ENCODE measurements at places on chromosomes 6 and 20.

GRCh38 chr20:16556301-16556700 lies 16.9 kb downstream of the KIF16B start:
- DNase-seq, result no peak

- DNase-seq, result no peak
Observed at GRCh38 chr20:60953321-60953720, 298.7 kb upstream of the CDH4 start.

- no peak for DNase-seq
Observed at GRCh38 chr6:47126647-47127391, 84.7 kb upstream of the ADGRF1 start.

GRCh38 chr20:61764471-61765025 lies 301.1 kb downstream of the TAF4 start:
- DNase-seq, result no peak

- DNase-seq, result no peak
Observed at GRCh38 chr20:44888226-44889103, 3.0 kb downstream of the YWHAB start.

- DNase-seq, result no peak
Observed at GRCh38 chr20:22653658-22654642, 69.6 kb upstream of the FOXA2 start.

DNA sequence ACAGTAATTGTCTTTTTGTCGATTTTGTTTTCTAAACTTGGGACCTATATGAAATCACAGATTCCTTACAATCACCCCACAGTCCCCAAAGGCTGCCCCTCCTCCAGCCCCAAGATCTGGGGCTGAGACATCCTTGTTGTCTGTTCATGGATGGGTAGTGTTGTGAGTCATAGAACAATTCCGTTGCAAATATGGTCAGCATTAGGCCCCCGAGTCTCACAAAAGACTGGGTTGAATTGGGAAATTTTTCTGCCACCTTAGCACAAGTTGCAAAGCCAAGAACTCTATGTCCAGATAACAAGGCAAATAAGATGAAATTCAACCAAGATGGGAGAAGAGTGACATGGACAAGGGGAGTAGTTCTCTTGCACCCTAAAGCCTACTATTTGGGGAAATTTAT lies 10.5 kb upstream of the TAB2 start:
- DNase-seq, result no peak

- DNase-seq, result no peak
Observed at GRCh38 chr20:14341801-14342200, 4.4 kb upstream of the FLRT3 start.

DNA sequence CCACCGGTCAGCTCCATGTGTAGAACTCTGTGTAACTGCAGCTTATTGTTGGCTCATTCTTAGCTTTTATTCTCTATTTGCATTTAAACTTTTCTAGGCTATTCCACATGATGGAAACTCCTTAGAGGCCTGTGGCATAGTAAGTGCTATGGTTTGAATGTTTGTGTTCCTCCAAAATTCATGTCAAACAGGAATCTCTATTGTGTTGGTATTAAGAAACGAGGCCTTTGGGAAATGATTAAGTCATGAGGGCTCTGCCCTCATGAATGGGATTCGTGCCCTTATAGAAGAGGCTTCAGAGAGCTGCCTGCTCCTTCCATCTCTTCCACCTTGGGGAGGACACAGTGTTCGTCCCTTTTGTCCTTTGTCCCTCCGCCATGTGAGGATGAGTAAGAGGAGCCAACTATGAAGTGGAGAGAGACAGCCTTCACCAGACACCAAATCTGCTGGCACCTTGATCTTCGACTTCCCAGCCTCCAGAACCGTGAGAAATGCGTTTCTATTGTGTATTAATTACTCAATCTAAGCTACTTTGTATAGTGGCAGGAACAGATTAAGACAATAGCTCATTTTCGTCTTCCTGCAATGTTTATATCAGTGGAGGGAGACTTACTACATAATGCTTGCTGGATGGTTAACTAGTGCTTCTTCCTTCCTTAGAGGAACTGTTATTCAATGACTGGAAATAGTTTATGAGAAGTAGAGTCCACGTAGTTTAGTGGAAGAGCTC lies 361.1 kb downstream of the FARS2 start:
- no peak for DNase-seq

DNA sequence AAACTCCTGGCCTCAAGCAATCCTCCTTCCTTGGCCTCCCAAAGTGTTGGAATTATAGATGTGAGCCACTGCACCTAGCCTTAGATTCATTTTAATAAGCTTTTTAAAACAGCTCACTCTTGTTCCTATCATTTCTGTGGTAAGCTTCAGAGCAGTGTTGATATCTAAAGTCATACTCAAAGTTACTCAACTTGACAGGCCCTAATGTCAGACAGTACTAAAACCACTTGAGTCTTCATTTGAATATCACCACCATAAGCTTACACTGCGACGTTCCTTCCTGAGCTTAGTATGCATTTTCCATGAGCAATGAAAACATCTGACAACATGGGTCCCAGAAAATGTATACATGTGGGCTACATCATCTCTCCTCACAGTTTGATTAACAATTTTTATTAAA lies 6.0 kb downstream of the FUCA2 start:
- DNase-seq, result no peak

GRCh38 chr6:85157311-85157710 lies 292.6 kb upstream of the NT5E start:
- DNase-seq, result no peak

DNA sequence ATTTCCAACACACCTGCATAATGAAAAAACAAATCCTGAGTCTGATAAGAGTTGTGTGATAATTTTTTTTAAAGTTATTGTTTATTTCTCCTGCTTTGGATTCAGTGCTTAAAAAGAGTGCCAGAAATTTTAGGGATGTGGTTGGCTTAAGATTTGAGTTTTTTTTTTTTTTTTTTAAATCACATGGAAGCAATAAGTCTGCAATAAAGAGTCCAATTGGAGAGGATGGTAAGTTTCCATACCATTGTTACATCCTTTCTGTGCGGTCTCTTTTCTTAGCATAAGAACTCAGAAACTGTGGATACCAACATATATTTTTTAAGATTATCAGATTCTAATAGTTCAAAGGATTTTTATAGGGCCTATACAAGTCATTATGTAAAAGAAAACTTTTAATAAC lies 171.0 kb downstream of the BCKDHB start:
- no peak for DNase-seq

GRCh38 chr6:48417927-48418326 lies 306.9 kb upstream of the PTCHD4 start:
- no peak for DNase-seq

Measured in hematopoietic multipotent progenitor cell (in vitro differentiated cells).